Activated CD4-positive, alpha-beta memory T cell treated with anti-CD3 and anti-CD28 coated beads for 36 hours (primary cell): ENCODE measurements at places on chromosomes 7 and 10. TPM values are rescaled to one million over a fixed set of nuclear protein-coding genes. Genes with fewer than 3 reads are reported as not detected.
A peak's percentile ranks its signal among the peaks of the same experiment; 100 is the strongest.

- no peak overlapping the region for H3K4me3 ChIP-seq
- H3K27me3 ChIP-seq: no peaks in the 10 kb centered on the region
- no peaks in the 10 kb centered on the region for H3K4me1 ChIP-seq
- no peak overlapping the region for H3K27ac ChIP-seq
- DNase-seq: no peak
Measured at GRCh38 chr7:41788556-41788955, 85.7 kb upstream of the INHBA start.

DNA sequence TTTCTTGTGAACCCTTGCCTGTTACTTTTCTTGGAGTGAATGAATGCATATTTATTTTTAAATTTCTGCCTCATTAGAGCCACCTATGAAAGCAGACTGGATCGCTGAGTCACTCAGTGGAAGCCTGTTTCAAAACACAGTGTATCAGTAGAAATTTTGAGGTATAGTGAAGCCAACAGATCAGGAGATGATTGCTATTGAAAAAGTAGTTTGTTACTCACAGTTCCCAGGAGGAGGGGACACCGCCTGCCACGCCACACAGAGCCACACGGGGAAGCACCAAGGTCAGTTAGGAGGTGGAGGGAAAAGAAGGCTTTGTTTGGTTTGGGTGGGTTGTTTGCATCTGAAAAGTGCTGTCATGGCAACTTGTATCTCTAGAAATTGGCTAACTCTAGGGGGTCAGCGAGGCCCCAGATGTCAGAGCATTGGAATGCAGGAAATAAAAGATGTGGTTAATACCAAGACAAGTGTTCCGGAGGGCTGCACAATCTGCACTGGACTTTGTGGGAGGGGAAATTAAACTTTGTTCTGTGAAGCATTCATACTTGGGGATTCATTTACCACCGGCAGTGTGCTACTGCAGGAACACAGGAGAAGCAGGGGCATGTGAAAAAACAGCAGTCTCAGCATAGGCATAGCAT is 106.4 kb upstream of the SDK1 start:
- no peak overlapping the region for H3K4me3 ChIP-seq
- H3K36me3 ChIP-seq: no peaks in the 10 kb centered on the region
- H3K27ac ChIP-seq: no peak overlapping the region

DNA sequence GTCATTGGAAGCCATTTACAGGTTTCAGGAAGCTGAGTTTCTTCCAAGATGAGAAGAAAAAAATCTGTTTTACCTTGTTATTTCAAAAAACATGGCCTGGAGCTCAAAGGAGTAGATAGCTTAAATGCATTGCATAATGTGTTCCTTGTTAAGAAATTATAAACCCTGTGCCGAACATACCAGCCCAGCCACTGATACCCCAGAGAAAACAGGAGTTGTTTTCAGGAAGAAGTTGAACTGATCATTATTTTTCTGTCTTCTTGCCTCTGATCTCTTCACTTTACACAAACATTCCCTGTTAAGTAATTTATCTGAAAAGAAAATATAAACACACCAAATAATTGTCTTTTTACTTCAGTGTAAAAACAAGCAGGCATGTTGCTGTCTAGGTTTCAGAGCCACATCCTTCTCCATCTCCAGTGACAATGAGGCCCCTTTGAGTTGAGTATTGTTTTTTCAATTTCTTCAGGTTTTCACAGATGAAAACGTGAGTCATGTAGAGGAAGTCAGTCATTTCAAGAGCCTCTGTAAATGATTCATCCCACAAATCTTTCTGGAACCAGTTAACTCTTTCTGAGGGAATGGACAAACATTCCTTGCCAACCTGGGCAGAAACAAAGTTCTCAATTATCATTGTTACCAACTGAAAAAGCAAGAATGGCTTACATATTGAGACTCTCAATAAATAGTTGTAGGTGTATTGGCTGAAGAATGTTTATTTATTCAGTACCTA is 244.2 kb downstream of the IPMK start:
- H3K36me3 ChIP-seq: no peaks in the 10 kb centered on the region
- H3K4me3 ChIP-seq: no peak overlapping the region
- H3K27ac ChIP-seq: no peak overlapping the region
- no peak for DNase-seq
- H3K27me3 ChIP-seq: peaks cover 2% of the 10 kb centered on the region
- H3K4me1 ChIP-seq: peaks cover 5% of the 10 kb centered on the region

DNA sequence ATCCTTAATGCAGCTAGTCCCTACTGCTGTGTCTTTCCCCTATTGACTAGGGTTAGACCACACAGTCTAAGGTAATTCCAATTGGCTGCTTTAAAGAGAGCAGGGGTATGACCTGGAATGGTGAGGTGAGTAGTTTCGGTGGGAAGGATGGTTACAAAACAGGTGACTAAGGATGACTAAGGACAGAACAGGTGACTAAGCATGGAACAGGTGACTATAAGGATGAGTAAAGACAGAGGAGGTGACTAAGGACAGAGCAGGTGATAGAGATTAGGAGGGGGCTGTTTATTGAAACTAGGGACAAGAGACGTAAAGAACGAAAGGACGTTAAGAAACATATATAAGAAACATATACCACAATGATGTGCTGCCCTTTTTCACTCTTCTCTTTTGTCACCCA is 145.1 kb upstream of the TMEM106B start:
- no peaks in the 10 kb centered on the region for H3K36me3 ChIP-seq
- H3K27me3 ChIP-seq: no peaks in the 10 kb centered on the region
- H3K4me1 ChIP-seq: peaks cover 14% of the 10 kb centered on the region
- H3K27ac ChIP-seq: peak overlapping the region; percentile 36

- no peak overlapping the region for H3K27ac ChIP-seq
- no peak overlapping the region for H3K4me3 ChIP-seq
- no peaks in the 10 kb centered on the region for H3K27me3 ChIP-seq
- no peaks in the 10 kb centered on the region for H3K4me1 ChIP-seq
- DNase-seq: no peak
Measured at GRCh38 chr10:35927341-35927740, 285.2 kb upstream of the FZD8 start.

DNA sequence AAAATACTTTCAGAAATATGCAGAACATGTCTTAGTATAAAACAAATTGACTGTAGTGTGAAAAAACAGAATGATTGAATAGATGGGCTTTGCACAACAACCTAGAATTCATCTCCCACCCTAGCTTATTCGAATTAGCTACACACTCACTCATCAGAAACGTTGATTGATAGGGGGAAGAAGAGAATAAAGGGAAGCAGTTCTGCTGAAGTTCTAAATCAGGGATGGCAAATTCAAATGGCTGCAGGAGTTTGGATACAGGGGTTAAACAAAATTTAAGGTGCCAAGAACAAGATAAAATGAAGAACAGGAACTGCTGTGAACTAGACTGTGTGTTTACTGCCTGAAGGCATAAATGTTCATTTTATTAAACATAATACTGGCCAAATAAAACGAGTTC is 9.0 kb downstream of the CD36 start:
- no peak for DNase-seq
- no peaks in the 10 kb centered on the region for H3K27me3 ChIP-seq
- H3K4me3 ChIP-seq: no peak overlapping the region

GRCh38 chr7:70098905-70099672 is 500.8 kb downstream of the AUTS2 start:
- no peaks in the 10 kb centered on the region for H3K4me1 ChIP-seq
- no peaks in the 10 kb centered on the region for H3K36me3 ChIP-seq
- DNase-seq: no peak
- no peaks in the 10 kb centered on the region for H3K27me3 ChIP-seq

GRCh38 chr10:108597657-108598319 is 1325.5 kb downstream of the XPNPEP1 start:
- H3K4me1 ChIP-seq: no peaks in the 10 kb centered on the region
- H3K27me3 ChIP-seq: no peaks in the 10 kb centered on the region
- no peak overlapping the region for H3K27ac ChIP-seq
- H3K4me3 ChIP-seq: no peak overlapping the region

DNA sequence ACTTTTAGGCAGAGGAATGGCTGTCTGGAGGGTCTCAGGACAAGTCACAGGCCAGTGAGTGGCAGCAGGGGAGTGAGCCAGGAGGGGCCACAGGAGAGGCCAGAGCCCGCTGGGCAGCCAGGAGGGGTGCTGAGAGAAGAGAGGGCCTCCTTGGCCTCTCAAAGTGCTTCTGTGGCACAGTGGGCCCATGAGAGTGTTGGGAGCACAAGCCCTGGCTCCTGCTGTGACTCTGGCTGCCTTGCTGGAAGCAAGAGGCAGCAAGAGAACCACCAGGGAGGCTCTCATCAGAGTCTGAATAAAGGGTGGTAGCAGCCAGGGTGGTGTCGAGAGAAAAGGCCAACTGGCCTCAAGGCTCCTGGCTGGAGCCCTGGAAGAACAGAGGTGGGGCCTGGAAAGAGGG is 91.1 kb downstream of the VOPP1 start:
- DNase-seq: peak; percentile 8
- peak overlapping the region; percentile 7 for H3K27ac ChIP-seq
- peaks cover 32% of the 10 kb centered on the region for H3K36me3 ChIP-seq

DNA sequence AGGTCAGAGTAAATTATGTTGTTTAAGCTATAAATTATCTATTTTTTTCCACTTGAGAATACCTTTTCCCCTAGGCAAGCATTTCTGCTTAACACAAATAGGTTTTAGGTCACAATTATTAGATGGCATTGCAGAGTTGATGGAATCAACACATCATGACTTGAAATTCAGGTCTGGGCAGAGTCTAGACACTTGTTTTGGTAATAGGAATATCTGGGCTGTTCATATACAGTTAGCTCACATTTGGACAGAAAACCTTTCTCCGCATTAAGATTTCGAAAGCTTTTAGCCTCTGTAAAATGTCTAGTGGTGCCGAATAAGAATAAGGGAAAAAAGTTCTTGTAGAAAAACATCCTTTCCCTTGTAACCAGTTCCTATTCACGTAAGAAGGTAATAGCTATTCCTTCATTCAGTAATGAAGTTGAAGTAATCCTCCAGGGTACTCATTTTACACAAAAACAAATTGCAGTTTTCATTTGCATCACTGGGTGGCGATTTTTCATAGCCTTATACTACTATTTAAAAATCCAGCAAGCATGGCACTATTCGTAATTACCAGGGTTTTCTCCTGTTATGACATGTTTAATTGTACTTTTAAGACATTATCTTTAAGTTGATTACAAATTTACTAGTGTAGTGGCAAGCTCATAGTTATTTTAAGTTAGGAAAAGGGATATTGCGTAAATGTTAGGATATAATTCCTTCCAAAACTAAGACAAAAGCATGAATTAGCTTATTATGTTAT is 37.0 kb downstream of the RPA3 start:
- peak overlapping the region; percentile 52 for H3K27ac ChIP-seq
- peaks cover 8% of the 10 kb centered on the region for H3K36me3 ChIP-seq
- H3K4me1 ChIP-seq: peaks cover 30% of the 10 kb centered on the region
- no peaks in the 10 kb centered on the region for H3K27me3 ChIP-seq
- H3K4me3 ChIP-seq: no peak overlapping the region

GRCh38 chr10:59880971-59881510 is 25.3 kb downstream of the CCDC6 start:
- H3K4me1 ChIP-seq: peaks cover 88% of the 10 kb centered on the region
- H3K36me3 ChIP-seq: peaks cover 8% of the 10 kb centered on the region
- H3K27ac ChIP-seq: peak overlapping the region; percentile 90
- peak; percentile 92 for DNase-seq

GRCh38 chr7:27966219-27966780 is 214.3 kb downstream of the JAZF1 start:
- no peaks in the 10 kb centered on the region for H3K27me3 ChIP-seq
- peaks cover 3% of the 10 kb centered on the region for H3K4me1 ChIP-seq
- no peaks in the 10 kb centered on the region for H3K36me3 ChIP-seq
- H3K4me3 ChIP-seq: no peak overlapping the region

The LRRN3 gene
- total RNA-seq: 4.0 TPM

The ANXA8 gene
- total RNA-seq: not detected

The ASB10 gene
- not detected for total RNA-seq
